Motor neuron (in vitro differentiated cells): ENCODE measurements at places on chromosomes 16 and 17.

- ATAC-seq: no peak
Observed at GRCh38 chr17:46038414-46038813, 39.4 kb downstream of the STH start.

GRCh38 chr16:17757808-17758207 lies 287.0 kb upstream of the XYLT1 start:
- ATAC-seq: no peak

DNA sequence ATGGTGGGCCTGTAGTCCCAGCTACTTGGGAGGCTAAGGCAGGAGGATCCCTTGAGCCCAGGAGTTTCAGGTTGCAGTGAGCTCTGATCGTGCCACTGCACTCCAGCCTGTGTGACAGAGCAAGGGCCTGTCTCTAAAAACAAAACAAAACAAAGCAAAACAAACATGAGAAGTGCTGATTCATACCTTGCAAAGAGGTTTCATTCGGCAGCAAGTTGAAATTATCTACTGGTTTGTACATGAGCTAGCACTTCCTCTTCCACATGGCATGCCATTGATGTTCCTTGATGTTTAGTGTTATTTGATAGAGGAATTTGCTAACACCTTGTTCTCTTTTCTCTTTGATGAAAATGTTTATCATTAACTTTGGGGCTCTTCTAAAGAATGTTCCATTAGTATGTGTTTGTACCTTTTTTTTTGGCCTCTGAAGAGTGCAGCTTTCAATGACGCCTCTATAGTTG lies 50.6 kb downstream of the SPECC1 start:
- ATAC-seq: peak; percentile 16

DNA sequence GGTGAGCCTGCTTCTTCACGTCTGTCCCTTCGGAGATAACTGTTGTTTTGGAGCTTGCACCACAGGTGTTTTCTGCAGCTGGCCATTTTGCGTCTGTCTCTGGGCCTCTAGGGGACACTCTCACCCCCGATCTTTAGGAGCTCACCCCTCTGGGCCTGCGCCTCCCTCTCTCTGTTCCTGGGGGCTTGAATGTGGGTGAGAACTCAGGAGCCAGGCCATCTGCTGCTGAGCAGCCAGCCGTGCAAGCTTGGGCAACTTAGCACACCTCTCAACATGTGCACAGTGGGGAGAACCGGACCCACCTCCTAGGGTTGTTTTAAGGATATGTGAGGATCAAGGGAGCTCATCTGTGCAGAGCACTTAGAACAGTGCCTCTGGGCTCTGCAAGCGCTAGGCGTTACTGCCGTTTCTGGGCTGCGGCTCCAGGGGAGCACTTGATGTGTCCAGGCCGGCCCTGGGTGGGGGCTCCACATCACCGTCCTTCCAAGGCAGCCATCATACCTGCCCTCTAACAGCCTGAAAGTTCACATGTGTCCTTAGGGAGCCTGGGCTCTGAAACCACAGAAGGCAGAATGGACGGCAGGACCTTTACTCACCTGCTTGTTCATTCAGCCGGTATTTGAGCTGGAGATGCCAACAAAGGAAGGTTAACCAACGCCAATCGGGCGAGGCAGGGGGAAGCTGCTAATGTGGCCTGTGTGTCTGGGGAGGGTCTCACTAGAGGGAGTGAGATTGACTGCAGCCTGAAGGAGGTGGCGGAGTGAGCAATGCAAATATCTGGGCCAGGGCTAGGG lies 66.3 kb downstream of the MRC2 start:
- peak; percentile 21 for ATAC-seq

DNA sequence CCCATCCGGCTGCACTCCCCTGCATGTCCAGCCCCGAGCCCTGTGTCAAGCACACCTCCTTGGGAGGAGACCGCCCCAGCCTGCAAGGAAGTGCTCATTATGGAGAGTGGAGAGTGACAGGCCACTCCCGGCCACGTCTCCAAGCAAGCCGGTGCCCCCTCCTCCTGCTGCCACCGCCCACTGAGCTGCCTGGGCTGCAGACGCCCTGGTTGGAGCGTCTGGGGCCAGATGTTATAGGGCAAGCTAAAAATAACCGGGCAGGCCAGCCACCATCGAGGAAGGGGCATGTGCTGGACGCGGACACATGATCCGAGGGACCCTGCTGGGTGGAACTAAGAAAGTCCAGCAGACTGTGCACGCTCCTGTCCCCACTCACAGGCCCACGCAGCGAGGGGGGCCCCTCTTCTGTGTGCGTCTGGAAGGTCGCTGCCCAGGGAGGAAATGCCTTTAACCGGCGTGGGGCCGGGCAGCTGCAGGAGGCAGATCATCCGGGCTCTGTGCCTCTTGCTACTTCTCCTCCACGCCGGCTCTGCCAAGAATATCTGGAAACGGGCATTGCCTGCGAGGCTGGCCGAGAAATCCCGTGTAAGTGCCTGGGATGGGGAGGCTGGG lies at the start of gene WFDC1:
Gene WFDC1 (plus strand): TSS at position 348 of the 612 bp plus-strand sequence. CDS start 94 bp downstream, at position 442.
- ATAC-seq: peak; percentile 80

- ATAC-seq: no peak
Observed at GRCh38 chr17:50685691-50686493, 21.8 kb downstream of the ANKRD40 start.

- peak; percentile 87 for ATAC-seq
Observed at GRCh38 chr17:47239967-47240651, 13.5 kb upstream of the ITGB3 start.

DNA sequence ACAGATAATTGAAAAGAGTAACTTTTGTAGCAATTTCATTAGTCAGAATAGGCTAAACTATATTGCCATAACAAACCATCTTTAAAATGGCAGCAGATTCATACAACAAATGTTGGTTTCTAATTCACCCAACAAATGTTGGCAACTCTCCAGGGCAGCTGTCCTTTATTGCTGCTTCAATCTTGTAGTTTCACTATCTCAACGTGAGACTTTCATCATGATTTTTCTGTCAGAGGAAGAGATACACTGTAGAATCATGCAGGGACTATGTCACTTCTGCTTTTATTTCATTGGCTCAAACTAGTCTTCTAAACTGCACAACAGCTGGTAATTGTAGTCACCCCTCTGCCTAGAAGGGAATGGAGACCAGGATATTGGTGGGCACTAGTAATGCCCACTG lies 174.2 kb downstream of the TANC2 start:
- no peak for ATAC-seq

DNA sequence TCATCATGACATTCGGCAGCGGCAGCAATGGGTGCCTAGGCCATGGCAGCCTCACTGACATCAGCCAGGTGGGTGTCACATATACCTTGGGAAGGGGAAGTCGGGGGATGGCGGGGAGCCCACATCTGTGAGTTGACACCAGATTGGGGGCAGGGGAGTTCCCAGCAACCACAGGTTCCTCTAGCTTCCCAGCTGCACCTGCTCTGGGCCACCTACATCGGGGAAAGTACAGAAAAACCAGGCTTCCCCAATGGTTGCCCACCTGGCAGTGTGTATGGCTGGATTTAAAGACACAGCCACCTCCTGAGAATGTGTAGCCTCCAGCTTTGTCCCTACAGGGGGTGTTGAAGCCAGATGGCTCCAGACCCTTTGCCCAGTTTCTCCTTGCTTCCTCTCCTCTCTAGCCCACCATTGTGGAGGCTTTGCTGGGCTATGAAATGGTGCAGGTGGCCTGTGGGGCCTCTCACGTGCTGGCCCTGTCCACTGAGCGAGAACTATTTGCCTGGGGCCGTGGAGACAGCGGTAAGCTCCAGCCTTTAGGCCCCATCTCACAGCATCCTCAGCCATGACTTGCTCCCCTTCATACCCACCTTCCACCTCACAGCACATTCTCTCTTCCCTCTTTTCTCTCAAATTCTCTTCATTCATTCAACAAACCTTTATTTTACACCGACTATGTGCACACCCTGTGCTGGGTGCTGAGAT lies 5.0 kb upstream of the TRAF4 start:
- ATAC-seq: no peak

DNA sequence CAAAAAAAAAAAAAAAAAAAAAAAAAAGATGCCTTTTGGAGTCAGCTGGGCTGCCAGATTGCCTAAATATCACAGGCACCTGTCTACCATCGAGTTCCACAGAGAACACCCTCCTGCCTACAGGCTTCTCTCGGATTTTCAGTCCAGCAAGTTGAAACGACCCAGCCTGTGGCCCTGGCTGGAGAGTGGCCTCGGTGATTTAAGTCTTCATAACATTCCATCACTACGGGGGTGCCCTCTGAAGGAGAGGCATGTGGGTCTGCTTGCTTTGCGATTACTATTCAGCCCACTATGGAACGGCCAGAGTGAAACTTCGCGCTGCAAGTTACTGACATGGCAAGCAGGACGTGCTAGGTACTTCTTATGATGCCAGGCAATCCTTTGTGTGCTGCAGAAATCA lies 42.8 kb downstream of the MARCHF10 start:
- no peak for ATAC-seq
